ENCODE measurements at places on chromosomes 4 and X.

DNA sequence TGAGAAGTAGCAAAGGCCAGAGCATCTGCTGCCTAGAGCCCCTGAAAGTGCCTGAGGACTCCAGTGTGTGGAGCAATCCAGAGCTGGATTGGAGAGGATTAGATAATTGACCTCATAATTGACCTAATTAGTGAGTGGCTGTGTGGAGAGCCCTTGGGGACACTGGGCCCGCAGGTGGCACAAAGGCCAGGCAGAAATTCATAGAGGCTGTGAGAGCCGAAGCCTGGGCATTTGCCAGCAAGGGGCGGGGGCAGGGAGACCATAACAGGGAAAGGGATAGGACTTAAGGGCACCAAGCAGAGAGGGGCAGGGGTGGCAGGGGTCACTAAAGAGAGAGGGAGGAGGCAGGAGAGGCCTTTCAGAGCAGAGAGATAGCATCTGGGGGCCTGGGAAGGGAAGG, 45.3 kb downstream of the EFNB1 start:
- DNase-seq, result no peak

DNA sequence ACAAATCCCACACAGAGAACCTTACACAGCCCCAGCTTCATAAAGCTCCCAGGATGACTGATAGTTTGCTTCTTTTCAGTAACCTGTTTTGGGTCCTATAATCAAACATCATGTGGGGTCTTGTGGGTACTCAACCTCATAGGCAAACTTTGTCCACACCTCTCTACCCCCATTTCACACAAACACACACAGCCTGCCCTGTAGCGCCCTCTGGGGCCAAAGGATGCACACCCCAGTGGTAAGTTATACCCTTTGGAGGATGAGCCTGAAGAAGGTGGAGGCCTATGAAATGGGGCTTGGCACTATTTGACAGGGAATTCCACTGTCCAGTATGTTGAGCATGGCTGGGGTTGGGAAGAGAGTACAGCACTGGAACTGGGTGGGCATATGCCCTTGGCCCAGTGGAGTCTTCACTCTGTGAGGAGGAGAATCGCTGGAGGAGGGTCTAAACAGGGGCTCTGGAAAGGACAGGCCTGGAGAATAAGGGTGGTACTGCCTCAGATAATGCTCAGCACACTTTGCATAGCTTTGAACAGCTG, 30.5 kb upstream of the COL25A1 start:
- DNase-seq, result no peak

- no peak for DNase-seq
Measured at GRCh38 chr4:16530688-16531635, 304.7 kb upstream of the TAPT1 start.

DNA sequence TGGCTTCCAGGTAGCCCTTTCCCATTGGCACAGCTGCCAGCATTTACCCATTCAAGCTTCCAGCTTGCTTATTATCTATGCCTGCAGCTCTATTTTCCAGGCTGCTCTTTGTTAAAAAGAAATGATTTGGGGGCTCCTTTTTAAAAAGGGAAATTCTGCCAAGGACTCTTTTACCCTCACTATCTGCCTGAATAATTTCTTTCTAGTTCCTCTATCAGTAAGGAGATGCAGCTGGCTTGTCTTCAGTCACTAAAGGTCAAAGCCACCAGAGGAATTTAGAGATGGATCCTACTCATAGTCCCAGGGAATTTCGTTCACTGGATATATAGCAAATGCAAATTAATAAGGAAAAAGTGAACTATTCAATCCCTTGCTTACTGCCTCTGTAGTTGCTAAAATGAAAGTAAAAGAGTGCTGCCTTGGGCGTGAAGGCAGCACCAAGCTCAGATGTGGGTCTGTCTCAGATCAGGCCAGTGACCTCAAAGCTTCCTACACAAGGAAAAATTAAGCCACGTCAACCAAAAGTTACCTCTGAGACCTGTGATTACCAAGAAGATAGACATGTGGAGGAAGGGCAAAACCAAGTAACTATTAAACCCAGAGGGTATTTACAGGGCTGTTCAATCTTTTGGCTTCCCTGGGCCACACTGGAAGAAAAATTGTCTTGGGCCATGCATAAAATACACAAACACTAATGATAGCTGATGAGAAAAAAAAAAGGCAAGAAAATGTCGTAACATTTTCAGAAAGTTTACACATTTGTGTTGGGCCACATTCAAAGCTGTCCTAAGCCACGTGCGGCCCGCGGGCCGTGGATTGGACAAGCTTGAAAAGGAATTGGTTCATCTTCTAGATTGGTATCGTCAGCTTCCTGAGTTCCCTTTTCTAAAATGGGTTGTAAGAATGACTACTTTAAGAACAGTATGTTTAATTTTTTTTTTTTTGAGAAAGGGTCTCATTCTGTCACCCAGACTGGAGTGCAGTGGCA, 5.3 kb downstream of the ARSF start:
- DNase-seq, result no peak

DNA sequence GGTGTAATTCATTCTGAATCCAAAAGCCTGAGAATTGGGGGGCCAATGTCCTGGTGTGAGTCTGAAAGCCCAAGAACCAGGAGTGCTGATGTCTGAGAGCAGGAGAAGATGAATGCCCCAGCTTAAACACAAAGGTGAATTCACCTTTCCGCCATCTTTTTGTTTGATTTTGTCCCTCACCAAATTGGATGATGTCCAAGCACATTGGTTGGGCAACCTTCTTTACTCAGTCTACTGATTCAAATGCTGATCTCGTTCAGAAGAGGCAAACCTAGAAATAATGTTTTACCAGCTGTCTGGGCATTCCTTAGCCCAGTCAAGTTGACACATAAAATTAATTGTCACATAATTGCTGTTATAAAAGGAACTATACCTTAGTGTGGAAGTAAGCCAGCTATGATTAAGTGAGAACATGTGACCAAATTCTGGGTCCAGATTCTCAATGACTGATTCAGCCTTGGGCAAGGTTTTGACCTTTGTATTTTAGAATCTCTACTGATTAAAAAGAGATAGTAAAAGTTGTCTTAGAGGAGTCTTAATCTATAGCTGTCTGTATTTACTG, 34.5 kb upstream of the SLC4A4 start:
- no peak for DNase-seq
